SHP77 (cell line): ENCODE measurements at places on chromosomes 12 and 14.

DNA sequence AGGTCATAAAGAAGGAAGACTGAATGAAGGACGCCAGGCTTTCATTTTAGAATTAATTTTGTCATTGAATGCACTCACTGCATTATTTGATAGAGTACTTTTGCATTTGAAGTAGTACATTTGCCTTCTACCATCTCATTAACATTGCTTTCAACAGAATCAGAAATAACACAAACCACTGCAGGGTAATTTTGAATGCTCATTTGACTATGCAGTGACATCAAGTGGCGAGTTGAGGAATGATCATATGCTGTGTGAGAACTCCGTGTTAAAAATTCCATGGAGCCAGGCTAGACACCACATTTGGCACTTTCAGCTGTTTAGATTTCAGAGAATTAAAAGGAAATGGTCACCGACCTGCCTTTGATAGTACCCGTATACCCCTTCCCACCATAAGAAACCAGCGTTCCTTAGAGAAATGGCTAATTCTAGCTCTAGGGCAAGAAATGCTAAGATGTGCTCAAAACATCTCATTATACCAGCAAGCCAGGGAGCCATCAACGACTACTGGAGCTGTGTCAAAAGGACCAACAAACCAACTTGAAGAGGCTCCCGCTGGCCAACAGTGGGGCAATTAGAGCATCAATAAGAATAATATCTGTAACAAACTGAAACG lies 16.5 kb downstream of the HEBP1 start:
- DNase-seq, result no peak

GRCh38 chr14:30915596-30915995 lies 41.2 kb downstream of the COCH start:
- no peak for DNase-seq

DNA sequence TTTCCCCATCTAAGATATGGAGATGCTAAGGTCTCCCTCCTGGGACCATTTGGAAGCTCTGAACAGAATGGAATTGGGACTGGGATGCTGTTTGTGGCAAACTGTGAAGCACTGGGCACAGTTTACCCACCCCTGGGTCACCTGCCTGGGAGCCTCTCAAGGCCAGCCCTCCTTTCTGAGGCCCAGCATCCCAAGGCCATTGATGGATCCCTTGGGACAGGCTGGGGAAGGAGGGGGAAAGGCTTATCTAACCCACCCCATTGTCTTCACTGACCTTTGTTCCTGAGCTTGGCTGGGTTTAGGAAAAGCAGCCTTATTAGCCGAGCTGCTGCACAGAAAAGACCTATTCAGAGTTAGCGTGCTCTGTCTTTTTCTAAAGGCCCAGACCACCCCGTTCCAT lies 5.2 kb downstream of the CCDC85C start:
- DNase-seq, result no peak

GRCh38 chr12:87967871-87968270 lies 61.3 kb downstream of the C12orf50 start:
- peak; percentile 7 for DNase-seq

- no peak for DNase-seq
Measured at GRCh38 chr12:77796775-77797174, 33.9 kb upstream of the NAV3 start.

- peak; percentile 47 for DNase-seq
Measured at GRCh38 chr12:52372216-52373154, 5.2 kb upstream of the KRT85 start.

DNA sequence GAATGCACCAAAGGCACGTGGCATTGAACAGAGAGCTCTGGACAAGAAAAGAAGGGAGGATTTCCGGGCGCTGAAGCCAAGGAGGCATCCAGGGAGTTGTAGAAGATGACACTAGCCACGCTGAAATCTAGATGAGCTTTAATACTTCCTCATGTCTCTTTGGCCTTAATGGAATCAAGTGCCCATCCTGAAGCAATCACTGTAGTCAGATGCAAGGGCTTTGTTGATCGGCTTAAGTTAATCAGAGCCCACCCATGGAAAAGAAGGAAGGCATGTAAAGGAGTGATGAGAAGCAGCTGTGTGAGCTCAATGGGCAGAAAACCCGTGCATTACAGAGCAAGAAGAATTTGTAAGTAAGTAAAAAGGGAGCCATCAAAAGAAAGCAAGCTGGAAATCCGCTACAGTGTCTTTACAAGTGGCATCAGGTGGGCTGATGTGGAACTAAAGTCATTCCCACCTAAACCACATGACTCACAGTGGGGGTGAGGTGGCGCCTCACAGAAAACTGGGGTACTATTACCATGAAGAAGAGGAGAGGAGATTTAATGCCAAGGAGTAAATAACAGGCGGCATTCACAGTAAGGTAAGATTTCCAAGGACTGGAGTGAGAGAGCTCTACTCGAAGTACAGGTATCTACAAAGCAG lies 48.4 kb downstream of the NDUFA12 start:
- DNase-seq, result no peak

DNA sequence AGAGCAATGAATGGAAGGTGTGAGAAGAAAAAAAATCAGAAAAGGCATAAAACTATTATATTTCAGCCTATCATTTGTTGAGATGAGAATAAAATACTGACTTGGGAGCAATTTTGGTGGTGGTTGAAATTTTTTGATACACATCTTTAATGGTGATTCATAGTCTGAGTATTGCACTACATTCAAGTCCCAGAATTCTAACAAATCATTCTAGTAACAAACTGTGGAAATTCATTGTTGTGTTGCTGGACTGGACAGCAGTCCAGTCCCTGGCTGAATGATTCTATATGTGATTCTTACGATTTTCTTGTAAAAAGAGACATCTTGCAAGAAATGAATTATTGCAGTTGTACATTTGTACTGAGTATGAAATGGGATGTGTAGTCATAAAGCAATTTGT lies 268.6 kb downstream of the TRHDE start:
- DNase-seq, result no peak

DNA sequence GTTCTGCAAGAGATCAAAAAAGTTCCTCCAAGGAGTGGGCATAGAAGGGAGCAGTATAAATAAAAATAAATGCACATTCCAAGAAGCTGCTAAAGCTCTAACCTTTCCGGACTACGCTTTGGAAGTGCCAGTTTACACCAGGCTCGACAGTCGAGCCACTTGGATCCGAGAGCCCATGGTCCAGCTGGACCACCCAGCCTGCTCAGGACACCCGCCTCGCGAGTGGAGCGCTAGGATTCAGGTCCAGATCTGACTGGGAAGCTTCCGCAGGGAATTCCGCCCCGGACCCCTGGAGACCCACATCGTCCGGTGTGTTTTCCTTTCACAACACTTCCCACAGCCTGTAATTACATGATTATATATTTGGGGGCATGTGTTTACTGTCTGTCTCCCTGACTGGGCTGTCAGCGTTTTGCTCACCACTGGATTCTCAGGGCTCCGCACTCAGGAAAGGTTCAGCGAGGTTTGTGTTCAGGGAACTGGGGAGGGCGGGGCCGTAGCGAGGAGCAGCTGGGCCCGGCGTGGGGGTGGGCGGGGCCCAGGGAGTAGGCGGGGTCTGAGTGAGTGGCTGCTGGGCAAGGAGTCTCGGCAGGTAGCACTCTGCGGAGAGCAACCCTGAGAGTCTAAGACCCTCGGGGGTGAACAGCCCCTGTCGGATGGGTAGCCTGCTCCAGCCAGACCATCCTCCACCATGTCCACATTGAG lies 52.3 kb upstream of the TMEM263 start:
- peak; percentile 80 for DNase-seq

DNA sequence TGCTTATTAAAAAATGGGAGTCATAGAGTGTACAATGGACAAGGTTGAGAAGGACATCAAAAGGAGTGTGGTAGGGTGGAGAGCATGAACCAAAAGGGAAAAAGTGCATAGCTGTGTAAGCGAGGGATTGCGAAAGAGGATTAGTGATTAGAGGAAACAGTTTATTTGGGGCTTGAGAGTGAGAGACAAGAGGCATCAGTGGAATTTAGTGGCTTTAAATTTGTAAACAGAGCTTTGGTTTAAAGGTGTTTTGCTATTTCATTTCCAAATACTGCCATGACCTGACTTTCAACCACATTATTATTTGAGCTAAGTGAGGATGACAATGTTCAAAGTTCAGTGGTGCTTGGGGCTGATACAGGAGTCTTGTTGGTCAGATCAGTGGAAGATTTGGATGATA lies 53.4 kb downstream of the SLC16A7 start:
- DNase-seq, result no peak

- no peak for DNase-seq
Measured at GRCh38 chr12:38892087-38892786, 13.2 kb downstream of the CPNE8 start.

GRCh38 chr12:82595941-82596340 lies 90.8 kb upstream of the TMTC2 start:
- DNase-seq, result no peak

- no peak for DNase-seq
Measured at GRCh38 chr12:84648425-84648824, 264.2 kb downstream of the SLC6A15 start.

DNA sequence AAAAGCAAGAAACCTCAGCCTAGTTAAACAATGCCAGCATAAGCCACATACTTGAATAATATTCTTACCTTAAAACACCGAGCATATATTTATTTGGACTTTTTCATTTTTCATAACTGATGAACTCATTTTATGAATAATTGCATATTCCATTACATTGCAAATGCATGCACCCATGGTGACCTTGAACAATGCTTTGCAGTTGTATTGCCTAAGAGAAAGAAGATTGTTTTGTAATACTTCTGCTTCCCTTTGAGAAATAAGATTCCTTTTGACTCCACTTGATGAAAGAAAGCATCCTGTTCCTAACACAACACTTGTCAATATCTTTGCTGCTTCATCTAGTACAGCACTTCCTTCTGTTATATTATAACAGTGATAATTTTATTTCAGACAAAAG lies 1182.2 kb downstream of the FLRT2 start:
- DNase-seq, result no peak

DNA sequence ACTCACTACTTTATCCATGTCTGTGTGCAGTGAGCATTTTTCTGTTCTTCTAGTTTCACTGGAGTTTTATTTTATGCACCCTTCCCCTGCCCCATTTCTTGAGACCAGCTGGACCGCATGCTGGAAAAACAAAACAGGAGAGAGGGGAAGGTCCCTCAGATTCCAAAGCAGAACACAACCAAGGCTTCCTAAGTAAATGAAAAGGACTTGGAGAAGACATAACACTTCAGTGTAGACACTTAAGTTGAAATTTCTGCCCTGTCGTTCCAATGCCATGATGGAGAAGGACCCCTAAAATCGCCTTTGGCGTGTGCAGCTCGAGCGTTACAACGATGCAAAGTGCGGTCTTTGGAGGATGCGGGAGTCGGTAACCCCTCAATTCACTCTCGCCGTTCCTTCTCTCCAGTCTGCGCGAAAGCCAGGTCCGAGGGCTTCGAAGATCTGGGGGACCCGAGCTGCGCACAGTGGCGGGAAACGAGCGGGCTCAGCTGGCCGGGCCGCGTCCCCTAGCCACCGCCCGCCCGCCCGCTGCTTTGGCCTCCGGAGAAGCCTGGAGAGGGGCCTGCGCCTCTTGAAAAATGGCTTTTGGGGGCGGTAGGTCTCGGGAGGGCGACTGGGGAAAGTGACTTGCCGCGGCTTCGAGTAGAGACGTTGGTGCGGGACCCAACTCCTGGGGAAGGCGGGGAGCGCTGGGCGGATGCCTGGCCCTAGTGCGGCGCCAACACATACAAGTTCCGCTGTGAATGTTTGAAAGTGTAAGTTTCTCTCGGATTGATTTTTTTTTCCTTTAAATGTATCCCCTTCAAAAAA lies 11.2 kb upstream of the HOXC13 start:
- DNase-seq, result no peak

DNA sequence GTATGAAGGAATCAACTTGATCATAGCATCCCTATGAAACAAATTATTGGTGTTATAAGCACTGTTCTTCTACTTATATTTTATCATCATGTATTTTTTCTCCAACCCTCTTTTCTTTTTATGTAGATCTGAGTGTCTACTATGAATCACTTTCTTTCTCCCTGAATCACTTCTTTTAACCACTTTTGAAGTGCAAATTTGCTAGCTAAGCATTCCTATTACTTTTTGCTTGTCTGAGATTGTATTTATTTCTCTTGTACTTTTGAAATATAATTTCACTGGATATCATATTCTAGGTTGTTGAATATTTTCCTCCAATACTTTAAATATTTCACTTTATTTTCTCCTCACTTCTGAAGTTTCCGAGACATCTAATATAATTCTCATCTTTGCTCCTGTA lies 1282.3 kb upstream of the FLRT2 start:
- DNase-seq, result no peak

DNA sequence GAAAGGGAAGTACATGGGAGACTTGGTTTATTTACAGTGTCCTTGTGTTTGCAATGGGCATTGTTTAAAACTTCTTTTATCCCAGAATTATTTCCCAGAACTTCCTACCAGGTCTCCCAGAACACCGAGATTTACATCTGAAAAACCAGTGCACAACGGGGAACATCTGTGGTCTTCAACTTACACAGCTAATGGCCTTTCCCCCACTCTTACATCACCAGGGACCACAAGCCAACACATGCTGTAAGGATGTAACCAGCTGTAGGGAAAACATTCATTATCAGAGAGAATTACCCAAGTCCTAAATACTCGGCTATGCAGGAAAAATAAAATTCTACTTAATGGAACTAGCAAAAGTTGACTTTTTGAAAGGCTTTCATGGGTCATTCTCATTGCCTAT lies 267.6 kb downstream of the DUSP6 start:
- DNase-seq, result no peak

- DNase-seq, result no peak
Measured at GRCh38 chr12:119836781-119837180, 40.3 kb downstream of the CIT start.

GRCh38 chr12:59827767-59828166 lies 231.9 kb downstream of the SLC16A7 start:
- DNase-seq, result no peak

DNA sequence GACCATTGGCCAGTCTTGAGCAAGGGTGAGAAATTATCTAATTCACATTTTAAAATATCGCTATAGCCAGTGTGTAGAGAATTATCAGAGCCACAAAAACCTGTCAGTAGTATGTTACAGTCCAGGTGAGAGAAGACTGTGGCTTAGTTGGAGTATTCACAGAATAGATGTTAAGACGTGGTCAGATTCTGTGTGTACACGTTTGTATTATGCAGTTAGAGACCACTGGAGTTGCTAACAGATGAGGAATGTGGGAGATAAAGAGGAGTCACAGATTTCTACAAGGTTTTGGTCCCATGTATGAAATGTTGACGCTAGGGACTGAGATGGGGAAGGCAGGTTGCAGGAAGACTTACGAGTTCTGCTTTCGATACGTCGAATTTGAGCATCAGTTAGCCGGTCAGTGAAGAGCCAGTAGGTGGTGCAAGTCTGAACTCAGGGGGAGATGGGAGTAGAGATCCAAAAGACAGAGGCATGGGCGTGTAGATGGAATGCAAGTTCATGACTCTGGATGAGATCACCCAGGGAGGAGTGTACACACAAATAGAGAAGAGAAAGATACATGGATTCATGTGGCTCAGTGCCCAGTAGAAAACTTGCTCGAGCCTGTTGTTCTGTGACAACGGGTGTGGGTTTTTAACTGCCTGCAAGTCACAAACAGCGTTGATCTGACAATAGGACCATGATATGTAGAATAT lies 114.8 kb upstream of the FLRT2 start:
- DNase-seq, result peak; percentile 57

DNA sequence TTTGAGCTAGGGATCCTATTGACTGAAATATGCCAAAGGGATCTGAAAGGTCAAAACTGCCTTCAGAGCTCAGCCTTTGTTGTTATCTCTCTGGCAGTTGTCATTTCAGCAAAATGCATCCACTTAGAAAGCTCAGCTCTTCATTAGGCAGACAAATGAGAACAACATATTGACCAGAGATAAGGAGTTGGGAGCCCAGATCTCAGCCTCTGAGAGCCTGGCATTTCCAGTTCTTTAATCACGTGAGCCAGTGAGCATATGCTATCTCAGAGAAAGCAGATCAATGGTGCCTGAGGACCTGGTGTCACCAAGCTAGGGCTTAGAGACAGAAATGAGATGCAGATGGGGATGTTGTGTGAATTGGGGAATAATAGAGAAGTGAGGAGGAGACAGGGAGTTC lies 101.1 kb downstream of the DAD1 start:
- no peak for DNase-seq
